ENCODE measurements at places on chromosomes 4 and X.
A peak's percentile ranks its signal among the peaks of the same experiment; 100 is the strongest.

- no peak for DNase-seq
Observed at GRCh38 chrX:2708592-2709188, 17.6 kb downstream of the CD99 start.

DNA sequence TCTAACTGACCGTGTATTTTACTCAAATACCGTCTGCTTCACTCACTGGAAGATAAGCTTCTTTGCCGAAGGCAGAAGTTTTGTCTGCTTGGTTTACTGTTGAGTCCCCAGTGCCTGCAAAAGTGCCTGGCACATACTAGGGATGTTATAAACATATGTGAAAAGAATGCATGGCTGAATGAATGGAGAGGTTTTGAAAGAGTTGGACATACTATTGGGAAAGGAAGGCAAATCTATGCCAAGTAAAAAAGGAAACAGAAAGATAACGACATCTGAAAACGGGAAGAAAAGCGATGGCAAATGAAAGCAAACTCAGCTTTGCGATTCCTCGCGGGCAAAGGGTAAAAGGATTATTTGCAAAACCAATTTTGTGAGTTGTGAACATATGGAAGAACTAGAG is 21.7 kb downstream of the ADGRG2 start:
- no peak for DNase-seq

DNA sequence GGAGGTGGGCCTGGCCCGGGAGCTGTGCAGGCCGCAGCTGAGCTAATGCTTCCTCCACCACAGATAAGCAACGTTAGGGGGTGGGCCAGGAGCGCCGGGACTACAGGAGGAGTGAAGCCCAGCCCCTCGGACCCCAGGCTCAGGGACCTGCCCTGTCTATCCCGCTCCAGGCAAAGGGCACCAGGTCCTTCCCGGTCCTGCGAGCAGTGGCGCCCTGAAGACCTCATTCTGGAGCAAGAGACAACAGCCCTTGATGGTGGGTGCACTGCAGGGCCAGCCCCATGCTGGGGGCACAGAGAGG is 730 bp upstream of the TREX2 start:
- DNase-seq: no peak

DNA sequence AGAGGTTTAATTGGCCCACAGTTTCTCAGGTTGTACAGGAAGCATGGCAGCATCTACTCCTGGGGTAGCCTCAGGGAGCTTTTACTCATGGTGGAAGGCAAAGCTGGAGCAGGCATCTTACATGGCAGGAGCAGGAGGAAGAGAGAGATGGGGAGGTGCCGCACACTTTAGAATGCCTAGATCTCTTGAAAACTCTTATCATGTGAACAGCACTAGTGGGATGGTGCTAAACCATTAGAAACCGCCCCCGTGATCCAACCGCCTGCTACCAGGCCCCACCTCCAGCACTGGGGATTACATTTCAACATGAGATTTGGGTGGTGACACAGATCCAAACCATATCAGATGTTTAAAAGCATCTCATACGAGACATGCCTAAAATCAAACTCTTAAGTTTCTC is 41.6 kb upstream of the SCOC start:
- no peak for DNase-seq

DNA sequence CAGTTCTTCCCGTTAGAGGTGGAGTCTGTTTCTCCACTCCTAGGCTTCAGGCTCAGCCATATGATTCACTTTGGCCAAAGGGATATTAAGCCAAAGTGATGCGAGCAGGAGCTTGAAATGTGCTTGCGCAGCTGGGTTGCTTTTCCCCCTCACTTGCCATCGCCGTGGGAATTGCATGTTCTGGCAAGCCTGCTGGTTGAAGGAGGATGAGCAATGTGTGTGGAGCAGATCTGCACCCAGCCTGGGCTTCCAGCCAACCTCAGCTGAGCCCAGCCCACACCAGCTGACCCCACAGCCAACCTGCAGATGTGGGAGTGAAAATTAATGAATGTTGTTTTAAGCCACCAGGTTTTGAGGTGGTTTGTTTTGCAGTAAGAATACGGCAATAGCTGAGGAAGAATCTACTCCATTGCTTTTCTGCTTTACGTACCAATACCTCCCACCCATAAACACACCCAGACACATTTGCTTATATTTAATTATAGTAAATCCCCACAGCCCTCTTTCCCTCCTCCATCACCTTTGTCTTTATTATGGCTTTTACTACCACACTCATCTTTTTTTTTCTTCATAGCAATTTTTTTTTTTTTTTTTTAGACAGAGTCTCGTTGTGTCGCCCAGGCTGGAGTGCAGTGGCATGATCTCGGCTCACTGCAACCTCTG is 132.8 kb upstream of the FUNDC1 start:
- peak; percentile 75 for DNase-seq

GRCh38 chr4:65401083-65401482 is 269.2 kb downstream of the EPHA5 start:
- no peak for DNase-seq

DNA sequence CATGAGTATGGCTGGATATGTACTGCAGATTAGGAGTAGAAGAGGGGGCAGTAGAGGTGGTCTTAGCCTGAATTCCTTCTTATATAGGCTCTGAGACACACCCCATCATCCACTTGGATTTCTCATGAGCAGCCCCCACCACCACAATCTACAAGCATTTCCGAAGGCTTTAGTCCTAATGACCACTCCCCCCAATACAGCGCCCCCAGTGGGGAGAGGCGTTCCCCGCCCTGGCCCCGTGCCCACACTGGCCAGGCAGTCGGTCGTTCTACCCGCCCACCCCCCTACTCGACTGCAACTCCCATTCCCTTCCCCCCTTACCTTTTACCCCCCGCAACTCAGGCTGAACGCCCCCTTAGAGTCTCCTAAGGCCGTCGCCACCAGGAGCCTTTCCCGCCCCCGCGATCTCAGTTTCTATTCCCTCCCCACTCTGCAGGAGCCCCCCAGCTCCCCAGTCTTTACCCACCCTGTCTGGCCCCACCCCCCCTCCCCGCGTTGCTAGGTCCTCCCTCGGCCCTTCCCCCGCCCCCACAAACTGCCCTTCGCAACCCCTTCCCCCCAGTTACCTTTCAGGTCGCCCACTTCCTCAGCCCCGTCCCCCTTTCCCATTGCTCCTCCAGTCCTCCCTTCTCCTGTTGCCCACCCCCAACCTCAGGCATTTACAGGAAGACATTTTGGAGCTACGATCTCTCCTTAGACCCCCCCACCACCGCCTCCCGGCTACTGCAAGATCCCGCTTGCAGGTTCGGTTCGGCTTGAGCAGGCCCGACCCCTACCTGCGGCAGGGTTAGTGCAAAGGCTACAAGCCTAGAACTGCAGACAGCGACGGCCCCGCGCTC is 468 bp downstream of the ZMYM3 start:
- peak; percentile 71 for DNase-seq

DNA sequence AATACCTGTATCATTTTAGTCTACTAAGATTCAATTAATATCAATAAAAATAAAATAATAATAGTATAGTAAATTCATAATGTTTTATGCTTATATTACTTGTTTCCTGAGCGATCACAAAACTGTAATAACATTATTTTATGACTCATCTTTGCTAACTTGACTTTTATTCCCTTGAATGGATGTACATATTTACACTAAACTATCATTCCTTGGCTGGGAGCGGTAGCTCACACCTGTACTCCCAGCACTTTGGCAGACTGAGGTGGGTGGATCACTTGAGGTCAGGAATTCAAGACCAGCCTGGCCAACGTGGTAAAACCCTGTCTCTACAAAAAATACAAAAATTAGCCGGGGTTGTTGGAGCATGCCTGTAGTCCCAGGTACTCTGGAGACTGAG is 104.0 kb upstream of the SLC34A2 start:
- DNase-seq: no peak
